ENCODE measurements at places on chromosomes 2 and 18.

DNA sequence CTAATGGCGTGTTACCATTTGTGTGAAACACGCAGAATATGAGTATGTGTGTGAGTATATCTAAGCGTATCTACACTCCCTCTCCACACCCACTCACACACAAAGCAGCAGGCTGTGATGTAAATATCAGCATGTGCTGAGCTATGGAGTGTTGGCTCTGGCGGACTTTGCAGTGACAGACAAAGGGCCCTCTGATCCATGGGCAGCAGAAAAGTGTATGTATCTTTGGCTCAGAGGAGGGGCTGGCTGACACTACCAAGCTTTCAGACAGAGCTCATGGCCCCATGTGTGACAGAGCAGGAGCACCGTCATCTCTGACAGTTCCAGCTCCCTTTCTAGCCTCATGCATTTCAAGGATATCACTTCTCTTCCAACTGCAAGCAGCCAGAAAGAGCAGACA lies 57.2 kb upstream of the ASB18 start:
- no peak for DNase-seq

- DNase-seq, result peak; percentile 42
Measured at GRCh38 chr2:109128616-109129355, at the start of gene SH3RF3. TSS of gene SH3RF3 (plus strand) at chr2:109129205.

- DNase-seq, result no peak
Measured at GRCh38 chr2:198411936-198412335, 607.5 kb downstream of the PLCL1 start.

GRCh38 chr2:201642579-201643215 lies 606 bp downstream of the TMEM237 start:
- peak; percentile 85 for DNase-seq

GRCh38 chr18:360676-361075 lies 92.8 kb upstream of the THOC1 start:
- no peak for DNase-seq

- no peak for DNase-seq
Measured at GRCh38 chr2:126359494-126359893, 296.5 kb upstream of the GYPC start.

- DNase-seq, result no peak
Measured at GRCh38 chr2:198544461-198544860, 740.1 kb downstream of the PLCL1 start.

- DNase-seq, result peak; percentile 3
Measured at GRCh38 chr18:6414723-6415417, at the start of gene L3MBTL4. TSS of gene L3MBTL4 (minus strand) at chr18:6414911. CDS start at chr18:6311625, 103,286 bp downstream.

- no peak for DNase-seq
Measured at GRCh38 chr2:148244593-148245292, 223.9 kb downstream of the MBD5 start.

DNA sequence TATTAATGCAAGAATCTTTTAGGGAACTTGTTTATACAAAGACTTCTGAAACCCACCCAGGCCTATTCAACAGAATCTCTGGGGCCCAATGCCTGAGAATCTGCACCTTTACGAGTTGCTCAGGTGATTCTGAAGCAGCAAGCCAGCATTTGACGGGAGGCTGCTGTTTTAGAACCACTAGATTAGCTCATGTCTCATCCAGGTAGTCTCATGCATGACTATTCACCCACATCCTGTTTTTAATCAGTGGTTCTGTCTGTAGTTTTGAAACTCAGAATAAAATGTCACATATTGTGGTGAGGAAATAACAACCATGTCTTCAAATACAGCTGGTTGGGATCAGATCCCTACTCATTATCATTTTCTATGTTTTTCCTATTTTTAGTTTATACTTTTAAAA lies 39.5 kb downstream of the CYTIP start:
- peak; percentile 81 for DNase-seq

DNA sequence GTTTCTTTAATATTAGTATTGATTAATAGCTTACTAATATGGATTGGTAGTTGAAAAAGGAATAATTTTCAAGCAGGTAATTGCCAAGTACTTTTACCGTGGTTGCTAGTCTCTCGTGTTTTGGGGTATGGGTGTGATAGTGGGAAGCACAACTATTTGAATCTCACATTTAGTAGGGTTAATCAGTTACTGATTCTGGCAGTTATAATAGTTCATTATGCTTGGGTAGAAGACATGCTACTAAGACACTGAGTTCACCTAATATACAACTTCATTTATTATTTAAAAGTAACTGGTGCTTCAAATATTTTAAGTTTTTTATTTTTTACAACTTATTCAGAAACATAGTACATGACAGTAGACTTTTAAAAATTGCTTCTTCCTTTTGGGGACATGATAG lies 33.5 kb downstream of the SOCS6 start:
- DNase-seq, result no peak

DNA sequence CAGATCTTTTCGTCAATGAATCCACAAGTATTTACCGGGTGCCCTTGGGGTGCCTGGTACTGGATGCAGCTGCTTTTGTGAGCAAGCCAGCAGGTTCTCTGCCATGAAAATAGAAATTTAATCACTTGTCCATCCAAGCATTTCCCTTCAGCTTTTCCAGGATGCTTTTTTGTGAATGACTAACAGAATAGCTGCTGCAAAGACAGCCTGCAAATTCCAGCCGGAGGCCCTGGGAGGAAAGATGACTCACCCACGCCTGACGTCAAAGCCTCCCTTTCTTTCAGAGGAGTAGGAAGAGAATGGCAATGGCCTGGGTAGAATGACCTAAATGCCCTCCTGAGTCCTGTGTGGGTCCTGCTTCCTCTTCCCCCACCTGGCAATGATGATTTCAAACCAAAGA lies 111.9 kb downstream of the AP1S3 start:
- no peak for DNase-seq

- DNase-seq, result no peak
Measured at GRCh38 chr2:175161-175786, 88.6 kb downstream of the SH3YL1 start.

- no peak for DNase-seq
Measured at GRCh38 chr2:52686935-52687334, 1080.7 kb upstream of the CHAC2 start.

- peak; percentile 51 for DNase-seq
Measured at GRCh38 chr2:126657148-126657635, 1.2 kb downstream of the GYPC start.

DNA sequence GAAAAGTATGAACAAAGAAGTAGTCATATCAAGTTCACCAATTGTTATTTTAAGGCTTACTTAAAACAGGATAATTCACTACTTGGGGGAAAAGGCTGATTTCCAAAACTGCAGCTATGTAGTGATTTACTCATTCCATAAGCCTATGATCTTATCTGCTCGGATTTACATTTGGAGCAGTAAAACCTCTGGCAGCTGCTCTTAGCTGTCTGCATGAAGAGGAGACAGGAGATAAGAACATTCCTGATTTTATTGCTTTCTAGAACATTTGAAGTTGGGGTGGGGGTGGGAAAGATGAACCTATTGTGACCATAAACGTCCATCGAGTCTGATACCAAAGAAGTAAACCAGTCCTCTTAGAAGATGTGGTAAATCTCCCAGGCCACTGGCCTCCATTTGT lies 120.9 kb downstream of the MMADHC start:
- no peak for DNase-seq

DNA sequence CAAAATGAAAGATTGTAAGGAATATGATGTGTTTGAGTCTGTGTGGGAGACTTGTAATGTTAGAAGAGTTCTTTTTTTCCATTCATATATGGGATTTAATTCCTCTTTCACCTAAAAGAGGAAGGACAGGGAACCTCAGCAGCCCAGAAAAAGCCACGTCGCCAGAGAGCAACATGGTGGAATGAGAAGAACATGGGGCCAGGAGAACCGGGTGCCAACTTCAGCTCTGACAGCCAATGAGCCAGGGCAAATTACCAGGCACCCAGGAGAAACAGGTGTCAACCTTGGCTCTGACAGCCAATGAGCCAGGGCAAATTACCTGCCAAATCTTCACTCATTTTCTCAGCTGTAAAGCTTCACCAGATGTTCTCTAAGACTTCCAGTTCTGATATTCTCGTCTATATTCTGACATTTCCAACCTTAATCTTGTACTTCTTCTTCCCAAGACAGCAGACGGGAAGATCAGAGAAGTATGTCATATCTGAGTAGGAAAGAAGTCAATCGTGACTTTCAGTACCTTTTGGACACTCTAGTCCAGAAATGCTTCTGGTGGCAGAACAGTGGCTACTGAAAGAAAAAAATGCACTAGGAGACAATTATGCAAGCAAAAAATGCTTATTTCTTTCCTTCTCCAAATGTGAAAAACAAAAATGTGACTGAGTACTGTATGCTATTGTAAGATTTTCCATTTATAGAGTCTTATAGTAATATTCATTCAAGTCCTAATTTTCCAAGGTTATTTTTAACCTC lies 79.2 kb upstream of the COL5A2 start:
- no peak for DNase-seq

GRCh38 chr2:215425021-215425782 lies 10.7 kb downstream of the FN1 start:
- DNase-seq, result no peak

GRCh38 chr18:56000041-56000440 lies 412.0 kb upstream of the TCF4 start:
- no peak for DNase-seq

DNA sequence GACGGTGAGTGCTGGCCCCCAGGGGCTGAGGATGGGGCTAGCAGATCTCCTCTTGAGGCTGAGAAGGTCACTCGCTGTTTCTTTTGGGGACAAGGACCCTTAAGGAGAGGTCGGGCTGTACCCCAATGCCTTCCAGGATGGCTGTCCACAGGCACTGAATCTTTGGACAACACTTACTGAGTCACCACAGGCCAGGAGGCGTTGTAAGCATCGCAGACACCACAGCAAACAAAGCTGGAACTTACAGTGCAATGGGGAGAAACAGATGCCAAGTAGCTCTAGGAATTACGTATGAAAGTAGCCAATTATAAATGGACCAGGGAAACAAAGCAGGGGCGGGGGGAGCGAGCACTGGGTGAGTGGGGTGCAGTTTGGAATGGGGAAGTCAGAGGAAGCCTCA lies 219.8 kb downstream of the GLI2 start:
- DNase-seq, result no peak

GRCh38 chr2:218285604-218286003 lies 6.7 kb downstream of the TMBIM1 start:
- DNase-seq, result peak; percentile 17

DNA sequence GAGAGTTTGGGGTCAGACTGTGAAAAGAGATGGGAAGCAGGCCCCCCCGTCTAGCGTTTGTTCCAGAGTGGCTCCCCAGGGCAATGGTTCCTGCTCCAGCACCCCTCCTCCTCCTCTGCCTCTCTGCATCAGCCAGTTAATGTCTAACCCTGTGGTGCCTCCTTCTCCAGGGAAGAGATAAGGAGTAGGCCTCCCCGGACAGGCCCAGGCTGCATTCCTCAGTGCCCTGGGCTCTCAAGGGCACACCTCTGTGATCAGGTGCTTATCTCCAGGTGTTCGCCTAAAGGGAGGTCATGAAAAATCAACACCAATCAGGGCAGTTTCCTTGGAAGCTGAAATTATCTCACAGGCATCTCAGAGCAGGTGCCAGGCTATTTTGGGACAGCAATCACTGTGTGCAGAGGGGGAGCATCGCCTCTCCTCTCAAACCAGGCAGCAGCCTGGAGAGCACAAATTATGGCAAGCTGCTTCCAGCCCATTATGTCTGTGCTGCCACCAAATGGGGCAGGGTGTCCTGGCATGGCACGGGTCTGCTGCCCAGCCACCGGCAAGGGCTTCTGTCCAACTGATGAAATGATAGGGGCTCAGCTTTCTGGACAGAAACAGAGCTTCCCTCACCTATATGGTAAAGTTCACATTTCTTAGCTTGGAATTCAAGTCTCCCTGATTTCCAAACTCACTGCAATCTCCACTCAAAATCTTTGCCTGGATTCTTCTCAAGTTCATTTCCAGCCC lies 255.8 kb upstream of the SLC14A2 start:
- DNase-seq, result no peak
